ENCODE measurements at places on chromosomes 7 and 10.

GRCh38 chr7:11591943-11592342, 240.1 kb downstream of the THSD7A start:
- DNase-seq = no peak

DNA sequence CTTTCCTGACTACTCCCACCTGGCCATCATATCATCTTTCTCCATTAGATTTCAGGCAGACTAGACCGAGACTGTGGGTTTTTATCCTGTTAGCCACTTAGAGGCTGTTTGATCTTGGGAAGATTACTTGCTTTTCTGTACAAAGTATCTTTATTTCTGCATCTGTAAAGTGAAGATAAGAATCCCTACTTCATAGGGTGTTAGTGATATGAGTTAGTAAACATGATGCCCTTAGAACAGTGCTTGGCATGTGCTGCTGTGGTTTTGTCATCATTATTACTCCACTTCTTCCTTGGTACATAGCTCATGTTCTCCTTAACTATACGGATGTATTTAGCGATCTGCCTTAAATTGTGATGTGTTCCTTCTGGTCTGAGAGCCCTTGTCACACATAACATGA, 165.2 kb downstream of the AUTS2 start:
- no peak for DNase-seq

DNA sequence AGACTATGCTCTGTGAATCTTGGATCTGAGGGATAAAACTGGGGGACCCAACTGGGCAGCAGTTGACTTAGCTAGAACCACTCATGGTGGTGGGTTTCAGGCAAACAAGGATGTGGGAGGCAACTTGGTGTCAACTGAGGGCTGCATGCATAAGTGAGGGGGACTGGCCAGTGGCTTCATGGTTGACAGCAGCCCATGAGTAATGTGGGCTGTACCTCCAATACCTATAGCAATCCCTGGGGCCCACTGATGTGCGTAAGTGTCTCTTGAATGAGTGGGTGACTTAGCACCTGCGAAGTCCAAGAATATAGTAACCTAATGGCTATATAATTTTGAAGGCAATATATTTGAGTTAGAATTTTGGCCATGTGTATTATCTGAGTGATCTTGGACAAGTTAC, 13.7 kb upstream of the MAP3K8 start:
- no peak for DNase-seq

DNA sequence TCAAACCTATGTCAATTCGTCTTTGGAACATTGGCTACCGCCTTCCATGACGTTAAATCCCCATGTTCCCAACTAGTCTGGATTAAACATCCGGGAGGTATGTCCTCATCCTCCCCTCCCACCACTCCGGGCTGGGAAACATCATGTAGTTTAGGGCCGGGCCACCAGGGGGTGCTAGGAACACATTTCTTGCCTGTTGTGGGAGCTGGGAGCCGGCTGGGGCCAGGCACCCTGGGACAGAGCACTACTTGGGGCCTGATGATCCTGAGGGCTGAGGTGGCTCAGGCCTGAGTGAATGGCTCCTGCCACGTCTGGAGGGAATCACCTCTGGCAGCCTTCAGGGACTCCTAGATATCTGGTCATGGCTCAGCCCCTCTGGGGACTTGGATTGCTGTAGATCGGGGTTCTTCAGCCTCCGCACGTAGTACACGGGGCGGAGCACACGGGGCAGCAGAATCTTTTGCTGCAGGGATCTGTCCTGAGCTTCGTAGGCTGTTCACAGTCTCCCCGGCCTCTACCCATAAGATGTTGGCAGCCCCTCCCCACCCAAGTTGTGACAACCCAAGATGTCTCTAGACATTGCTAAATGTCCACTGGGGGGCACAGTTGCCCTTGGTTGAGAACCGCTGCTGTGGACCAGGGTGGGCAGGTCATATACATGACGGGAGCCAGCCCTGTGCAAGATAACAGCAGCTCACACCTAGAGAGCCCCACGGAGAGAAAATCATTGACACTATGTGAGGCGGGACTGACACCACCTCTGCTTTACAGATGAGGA, 141.2 kb upstream of the ZNF716 start:
- DNase-seq = no peak

GRCh38 chr7:56079450-56080185, 13.1 kb downstream of the PHKG1 start:
- no peak for DNase-seq

DNA sequence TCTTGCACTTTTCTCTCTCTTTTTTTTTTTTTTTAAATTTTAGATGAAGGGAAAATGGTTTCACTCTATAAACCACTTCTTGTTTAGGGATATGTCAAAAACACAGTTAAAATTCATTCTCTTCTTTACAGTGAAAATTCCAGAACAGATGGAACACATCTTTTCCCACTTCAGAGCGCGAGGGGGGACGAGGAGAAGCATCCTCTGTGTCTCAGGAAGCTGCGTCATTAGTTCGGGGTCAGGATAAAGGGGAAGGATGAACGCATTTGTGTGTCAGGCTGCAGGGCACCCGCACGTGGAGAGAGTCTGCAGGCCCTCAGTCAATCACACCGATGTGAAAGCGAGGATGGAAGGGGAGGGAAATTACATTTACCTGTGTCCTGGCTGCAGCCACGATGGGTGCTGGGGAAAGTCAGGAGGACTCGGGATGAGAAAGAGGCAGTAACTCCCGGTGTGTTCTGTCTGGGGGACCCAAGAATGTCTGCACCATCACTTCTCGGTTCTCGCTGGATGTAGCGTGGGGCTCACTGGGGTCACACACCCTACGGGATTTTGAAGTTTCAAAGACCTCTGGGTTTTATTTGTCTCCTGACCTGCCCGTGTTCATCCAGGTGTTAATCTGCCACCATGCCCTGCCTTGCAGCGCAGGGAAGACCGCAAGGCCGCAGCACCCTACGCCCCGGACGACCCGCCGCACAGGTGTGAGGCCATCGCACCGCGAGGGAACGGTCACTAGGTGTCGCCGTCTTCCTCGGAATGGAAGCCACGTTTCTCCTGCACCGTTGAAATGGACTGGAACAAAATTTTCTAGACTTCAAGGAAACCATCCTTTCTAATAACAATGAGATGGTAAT, 66.7 kb upstream of the PITRM1 start:
- DNase-seq = no peak

- no peak for DNase-seq
Measured at GRCh38 chr10:88092265-88092664, 228.8 kb downstream of the PTEN start.

DNA sequence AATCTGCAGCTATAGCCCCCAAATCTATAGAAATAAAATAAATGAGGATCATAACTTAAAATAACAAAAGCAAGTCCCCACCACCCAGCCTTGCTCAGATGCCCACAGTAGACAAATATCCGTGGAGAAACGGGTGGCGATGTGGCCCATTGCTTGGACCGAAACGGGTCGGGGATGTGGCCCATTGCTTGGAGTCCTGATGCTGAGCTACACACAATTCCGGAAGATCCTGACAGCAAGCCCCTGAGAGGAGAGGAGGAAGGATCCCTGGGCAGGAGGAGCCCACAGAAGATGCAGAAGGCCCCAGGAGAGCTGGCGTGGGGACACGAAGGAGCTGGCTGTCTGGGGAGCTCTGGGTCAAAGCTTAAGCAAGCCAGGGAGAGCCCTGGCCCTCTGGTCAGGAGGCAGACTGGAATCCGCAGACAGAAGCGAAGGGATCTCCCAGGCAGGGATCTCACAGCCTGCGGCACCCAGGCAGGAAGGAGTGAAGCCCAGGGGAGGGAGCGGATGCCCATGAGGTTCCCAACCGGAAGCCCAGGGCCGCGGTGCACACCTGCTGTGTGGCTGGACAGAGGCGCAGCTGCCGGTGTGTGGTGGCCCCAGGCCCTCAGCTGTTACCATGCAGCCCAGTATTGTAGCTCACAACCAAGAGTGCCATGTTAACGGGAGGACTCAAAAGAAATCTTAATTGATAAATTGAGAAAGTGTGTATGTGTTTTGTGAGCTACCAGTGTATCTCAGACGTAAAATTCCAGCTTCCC, 138.8 kb downstream of the ADARB2 start:
- DNase-seq = no peak

DNA sequence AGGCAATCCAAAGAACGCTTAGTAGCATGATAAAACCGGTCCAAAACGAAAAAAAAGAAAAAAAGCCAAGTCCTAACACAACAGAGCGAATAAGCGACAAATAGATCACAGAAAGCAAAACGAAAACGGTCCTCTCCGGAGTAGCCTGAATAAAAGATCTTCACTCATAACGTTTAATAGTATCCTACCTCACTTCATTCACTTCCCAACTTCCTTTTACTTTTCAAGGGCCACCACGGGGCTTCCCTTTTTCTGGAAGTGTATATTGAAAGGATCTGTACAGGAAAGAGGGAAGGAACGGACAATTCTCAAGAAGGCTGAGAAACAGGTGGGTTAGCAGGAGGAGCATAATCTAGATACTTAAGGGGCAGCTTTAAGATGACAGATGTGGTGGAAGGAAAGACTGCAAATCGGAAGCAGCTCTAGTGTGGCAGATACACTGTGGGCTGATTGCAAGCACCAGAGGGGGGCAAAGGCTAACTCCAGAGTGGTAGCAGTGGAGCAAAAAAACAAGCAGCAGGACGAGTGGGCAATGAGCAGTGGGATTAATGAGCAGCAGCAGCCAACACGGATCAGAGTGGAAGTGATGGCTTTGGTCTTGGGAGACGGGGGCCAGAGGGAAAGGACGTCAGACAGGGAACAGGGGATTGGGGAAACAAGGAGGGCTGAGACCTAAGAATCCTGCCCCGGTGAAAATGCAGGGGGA, 866 bp downstream of the CNOT4 start:
- no peak for DNase-seq

DNA sequence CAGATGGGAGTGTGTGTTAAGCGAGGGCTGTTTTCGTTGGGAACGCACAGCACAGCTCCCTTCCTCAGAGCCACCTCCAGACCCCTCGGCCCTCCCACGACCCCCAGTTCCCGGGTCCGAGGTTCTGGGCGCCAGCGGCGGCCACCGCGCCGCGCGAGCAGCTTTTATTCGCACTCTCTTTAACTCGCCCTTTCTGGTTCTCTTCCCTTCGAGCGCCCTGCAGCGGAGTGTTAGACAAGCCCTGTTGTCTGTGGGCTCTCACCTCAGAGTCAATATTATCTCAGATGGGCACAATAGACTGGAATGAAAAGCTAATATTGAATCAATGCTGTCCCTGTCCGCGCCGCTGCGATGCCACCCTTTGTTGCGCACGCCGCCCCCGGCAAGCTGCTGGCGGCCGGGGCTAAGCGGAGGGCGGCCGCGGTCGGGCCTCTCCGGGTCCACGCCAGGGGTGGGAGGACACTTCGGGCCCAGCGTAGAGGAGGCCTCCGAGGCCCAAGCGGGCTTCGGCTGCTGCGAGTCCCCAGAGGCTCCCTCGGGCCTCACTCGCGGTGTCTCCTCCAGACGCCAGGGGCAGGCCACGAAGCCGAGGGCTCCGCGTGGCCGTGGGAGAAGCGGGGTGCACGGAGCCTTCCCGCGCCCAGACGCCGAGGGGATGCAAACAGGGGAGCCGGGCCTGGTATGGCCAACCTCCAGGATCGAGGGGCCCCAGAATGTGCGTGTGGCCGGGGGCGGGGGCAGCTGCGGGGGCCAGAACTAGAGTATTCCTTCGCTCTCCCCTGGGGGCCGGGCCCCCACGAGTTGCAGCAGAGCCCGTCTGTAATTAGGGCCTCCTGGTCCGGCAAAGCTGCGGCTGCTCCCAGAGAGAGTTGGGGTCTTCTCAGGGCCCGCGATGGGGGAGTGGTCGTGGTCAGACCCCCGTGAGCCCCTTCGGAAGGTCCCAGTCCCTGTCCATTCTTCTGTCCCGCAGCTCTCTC, 7.9 kb upstream of the EMX2 start:
- DNase-seq = no peak

GRCh38 chr7:119010635-119011034, 786.1 kb downstream of the ANKRD7 start:
- DNase-seq = no peak

- DNase-seq = no peak
Measured at GRCh38 chr10:75744261-75744660, 312.8 kb downstream of the LRMDA start.

GRCh38 chr10:126058507-126058906, 162.1 kb downstream of the FANK1 start:
- DNase-seq = no peak

- no peak for DNase-seq
Measured at GRCh38 chr7:2775376-2775775, 68.7 kb downstream of the GNA12 start.

- DNase-seq = no peak
Measured at GRCh38 chr10:105872665-105873064, 1231.6 kb downstream of the SORCS3 start.

- DNase-seq = no peak
Measured at GRCh38 chr10:21807180-21807579, 196.3 kb downstream of the DNAJC1 start.

GRCh38 chr10:118873738-118874105, 119.0 kb upstream of the CACUL1 start:
- DNase-seq = no peak

DNA sequence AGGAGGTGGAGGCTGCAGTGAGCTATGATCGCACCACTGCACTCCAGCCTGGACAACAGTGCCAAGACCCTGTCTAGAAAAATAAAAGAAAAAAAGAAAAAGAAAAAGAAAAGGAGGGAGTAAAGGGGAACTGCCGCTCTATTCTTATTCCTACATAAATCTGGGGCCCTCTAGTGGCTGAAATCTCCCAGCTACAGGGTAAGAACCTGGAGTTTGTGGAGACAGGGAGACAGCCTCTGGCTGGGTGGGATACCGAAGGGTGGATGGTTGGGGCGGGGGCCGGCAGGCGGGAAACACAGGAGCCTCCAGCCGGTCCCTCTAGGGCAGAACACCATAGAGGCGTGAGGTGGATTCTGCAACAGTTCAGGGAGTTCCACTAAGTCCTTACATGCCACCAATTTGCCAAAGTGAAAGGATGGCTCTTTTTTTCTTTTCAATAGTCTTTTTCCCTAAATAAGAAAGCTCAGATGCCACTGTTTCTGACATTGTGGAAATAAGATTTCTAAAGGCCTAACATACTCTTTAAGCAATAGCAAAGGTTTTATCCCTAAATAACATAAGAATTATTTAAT, 117.3 kb downstream of the SVIL start:
- DNase-seq = no peak

- DNase-seq = no peak
Measured at GRCh38 chr10:68870061-68870460, 31.1 kb upstream of the DDX50 start.
